ENCODE measurements at places on chromosomes 5 and 9.

DNA sequence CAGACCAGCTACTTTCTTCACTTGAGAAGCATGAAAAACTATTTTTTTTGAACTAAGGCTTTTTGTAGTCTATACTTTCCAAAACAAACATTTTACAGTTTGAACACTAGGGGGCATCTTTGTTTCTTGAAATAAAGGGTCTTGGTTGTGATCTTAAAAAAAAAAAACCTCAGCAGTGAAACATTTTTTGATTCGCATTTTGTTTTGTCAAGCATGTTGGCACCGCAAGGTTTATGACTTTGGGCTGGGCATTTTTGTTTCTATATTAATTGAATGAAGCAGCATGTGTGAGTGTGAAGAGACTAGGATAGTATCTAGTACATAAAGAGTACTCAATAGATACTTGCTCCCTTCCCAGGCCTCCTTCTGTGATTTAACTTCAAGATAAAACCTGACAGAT lies 31.6 kb upstream of the ACOT12 start:
- no peak for DNase-seq

DNA sequence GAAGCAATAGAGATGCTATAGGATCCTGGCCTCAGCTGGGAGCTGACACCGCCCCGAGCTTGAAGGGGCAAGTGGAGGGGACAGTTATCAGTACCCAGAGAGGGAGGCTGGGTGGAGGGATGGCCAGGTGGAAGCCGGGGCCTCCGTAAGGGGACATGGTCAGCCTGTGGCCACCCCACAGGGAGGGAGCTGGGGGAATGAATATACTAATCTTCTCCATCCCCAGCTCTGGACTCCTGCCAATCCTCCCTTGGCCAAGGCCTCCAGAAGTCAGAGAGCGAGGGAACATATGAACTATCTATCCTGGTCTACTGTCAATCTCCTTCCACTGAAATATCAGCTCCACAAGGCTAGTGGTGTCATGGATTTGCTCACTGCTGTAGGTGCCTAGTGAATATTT lies 109.3 kb downstream of the BOD1 start:
- no peak for DNase-seq

- no peak for DNase-seq
These were observed 28.2 kb upstream of the SMAD5 start for GRCh38 chr5:136104306-136104965.

DNA sequence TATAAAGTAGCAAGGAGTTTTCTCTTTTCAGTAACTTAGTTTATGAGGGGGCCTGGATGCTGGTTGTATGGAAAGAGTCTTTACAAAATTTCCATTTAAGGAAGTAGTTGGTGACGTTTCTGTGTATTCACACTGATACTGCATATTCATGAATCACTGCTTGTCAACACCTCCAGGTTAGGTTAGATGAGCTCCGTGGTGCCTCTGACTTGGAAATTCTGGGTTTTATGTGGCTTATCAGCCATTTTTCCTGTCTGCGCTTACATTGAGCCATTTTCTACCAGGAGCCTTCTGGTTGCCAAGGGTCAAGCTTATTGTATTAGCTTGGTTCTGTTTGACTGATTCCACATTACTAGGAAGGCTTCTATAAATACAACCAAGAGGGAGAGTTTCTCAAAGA lies 128.3 kb downstream of the SLC28A3 start:
- no peak for DNase-seq
